ENCODE measurements at places on chromosomes 3 and 15.

- no peak for DNase-seq
Measured at GRCh38 chr3:9508781-9509180, 44.8 kb downstream of the LHFPL4 start.

DNA sequence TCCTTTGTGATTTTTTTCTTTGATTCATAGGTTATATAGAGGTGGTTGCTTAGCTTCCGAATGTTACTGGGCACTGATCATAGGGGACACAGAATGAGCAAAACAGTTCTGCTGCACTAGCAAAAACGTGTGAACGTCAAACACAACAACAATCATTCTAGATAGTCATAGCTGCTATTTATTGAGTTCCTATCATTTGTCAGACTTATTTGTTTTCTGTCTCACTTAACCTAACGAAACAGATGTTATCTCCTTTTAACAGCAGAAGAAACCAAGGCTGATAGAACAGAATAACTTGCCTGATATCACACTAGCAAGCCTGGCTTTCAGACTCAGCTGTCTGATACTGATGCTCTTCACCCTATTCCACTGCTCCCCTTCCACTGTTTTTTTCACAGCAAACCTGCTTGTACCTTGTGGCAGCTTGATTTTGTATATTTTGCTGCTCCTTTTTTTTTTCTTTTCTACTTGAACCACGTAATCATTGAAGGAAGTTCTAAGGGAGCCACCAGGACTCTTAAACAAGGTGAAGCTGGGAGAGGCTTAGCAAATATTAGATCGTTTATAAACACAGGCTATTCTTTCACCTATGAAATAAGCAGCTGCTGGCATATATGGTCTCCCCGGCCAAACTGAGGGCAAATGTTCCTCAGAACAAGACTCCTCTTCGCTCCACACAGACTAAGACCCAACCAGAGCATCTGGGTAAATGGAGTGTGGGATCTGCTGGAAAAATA is 78.8 kb downstream of the MCF2L2 start:
- no peak for DNase-seq

- no peak for DNase-seq
Measured at GRCh38 chr3:176584413-176585176, 612.7 kb downstream of the TBL1XR1 start.

- no peak for DNase-seq
Measured at GRCh38 chr3:65576966-65577365, 461.8 kb downstream of the MAGI1 start.

DNA sequence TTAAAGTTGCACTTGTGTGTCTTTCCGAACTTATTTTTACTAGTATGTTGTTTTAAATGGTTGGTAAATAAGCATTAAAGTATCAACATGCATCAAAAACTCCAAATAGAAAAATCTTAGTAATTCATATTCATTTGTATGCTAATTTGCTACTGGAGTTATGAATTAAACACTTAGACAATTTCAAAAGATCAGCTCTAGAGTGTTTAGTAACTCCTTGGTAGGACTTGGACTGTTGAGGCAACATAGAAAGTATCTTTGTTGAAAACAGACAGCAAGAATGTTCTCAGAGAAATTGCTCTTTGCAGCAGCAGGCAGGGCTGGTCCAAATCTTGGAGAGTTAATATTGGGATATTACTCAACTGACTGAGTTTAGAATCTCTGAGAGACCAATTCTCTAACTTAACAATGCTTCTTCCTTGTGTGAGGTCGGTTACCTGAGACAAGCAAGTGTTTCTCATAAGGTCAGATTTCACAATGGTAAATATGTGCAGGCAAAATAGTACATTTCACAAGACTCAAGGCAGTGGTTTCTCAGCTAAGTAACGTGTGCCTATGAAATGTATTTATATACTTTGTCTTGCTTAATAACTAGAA is 147.8 kb upstream of the IL12A start:
- no peak for DNase-seq

DNA sequence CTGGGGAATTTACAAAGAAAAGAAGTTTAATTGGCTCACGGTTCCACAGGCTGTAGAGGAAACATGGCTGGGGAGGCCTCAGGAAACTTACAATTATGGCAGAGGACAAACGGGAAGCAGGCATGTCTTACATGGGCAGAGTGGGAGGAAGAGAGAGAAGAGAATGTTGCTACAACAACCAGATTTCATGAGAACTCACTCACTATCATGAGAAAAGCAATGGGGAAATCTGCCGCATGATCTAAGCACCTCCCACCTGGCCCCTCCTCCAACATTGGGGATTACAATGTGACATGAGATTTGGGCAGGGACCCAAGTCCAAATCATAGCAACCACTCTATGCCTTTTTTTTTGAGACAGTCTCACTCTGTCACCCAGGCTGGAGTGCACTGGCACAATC is 28.8 kb downstream of the PCNP start:
- no peak for DNase-seq

- DNase-seq = no peak
Measured at GRCh38 chr3:150074697-150075416, 104.2 kb upstream of the PFN2 start.

DNA sequence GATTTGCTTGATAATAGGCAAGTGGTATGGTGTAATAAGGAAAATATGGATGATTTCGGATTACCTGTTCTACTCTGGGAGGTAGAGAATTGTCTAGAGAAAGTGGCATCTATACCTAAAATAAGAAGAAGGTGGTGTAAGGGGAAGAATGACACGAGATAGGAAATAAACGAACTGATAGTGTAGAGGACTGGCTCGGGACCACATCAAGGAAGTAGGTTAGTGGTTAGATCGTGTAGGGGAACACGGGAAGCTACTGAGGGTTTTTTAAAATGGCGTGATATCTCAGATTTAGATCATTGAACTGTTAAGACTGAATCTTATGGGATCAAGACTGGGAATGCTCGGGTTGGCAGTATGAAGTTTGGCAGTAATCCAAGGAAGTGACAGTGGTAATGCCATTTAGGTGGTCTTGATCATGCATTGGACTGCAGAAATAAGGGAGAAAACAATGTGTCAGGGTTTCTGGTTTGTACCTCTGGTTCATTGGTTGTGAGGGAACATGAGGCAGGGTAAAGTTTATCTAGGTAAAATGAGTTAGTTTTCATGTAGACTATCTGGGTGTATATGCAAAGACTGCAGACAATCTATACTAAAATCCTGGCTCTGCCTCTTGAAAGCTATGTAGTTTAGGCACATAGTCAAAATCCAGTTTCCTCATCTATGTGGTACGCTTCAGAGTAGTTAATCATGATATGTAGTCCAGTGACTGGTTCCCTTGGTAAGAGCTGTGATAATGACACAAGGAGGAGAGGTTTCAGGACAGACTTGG is 7.4 kb downstream of the RPL14 start:
- DNase-seq = no peak

- no peak for DNase-seq
Measured at GRCh38 chr15:80070840-80071239, 11.4 kb downstream of the ZFAND6 start.

Measured in activated T-helper 9 cell treated with anti-CD3 and anti-CD28 coated beads, Interleukin-2, amount 50 U/mL, for 16 hours (primary cell).